ENCODE measurements at places on chromosomes 4 and X.
A peak's percentile ranks its signal among the peaks of the same experiment; 100 is the strongest.

GRCh38 chr4:147340111-147340510, 140.8 kb upstream of the EDNRA start:
- no peak for ATAC-seq

DNA sequence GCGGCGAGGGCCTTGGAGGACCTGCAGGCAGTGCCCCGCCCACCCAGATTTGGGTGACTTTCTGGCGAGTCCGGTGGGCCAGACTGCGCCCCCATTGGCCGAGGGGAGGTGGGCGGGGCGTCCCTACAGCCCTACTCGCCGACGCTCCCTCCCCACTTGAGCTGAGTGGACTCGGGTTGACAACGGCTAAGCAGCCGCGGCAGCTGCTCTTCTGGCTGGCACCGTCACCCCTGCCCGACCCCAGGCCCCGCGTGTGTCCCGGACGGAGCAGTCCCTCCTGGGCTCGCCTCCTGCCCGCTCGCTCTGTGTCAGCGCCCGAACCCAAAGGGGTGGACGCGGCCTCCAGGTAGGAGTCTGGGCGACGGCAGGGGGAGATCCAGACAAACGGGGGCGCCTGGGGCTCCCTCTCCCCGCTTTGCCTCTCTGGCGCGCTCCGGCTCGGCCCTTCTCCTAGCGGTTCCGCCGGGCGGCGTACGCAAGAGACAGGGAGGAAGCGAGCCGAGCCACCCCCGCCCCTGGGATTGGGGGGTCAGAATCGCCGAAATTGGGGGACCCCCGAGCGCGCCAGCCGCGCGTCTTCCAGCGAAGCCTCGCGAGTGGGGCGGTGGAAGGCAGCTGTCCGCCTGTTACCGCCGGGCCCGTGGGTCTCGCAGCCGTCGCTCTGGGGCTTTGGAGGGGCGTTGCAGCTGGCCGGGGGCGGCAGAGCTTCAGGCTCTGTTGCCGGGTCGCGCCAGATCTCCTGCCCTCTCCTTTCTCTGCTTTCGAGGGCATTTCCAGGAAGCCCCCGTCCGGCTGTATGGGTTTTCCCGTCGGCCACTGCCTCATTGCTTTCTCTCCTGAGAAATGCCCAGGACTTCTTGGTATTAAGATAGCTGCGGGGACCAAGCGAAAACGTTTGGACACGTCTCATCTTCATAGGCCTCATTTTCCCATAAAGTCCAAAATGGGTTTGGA, 46.3 kb downstream of the STARD8 start:
- ATAC-seq, result peak; percentile 17

DNA sequence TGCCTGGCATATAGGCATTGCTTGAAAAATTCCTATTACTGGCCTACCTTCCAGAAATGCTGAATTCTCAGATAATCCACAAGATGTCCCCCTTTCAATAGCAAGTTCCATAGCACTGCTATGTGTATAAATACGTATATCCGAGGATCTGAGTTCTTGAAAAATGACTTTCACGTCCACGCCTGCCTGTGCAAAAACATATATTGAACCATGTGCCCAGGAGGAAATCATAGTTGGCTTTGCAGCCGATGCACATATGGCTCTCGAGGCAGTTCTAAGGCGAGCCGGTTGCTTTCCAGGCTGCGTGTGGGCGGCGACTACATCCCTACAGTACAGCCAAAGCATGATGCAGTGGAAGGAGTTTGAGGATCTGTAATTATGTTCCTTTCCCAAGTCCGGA, 55.4 kb upstream of the ESX1 start:
- ATAC-seq, result no peak

- no peak for ATAC-seq
Measured at GRCh38 chr4:123248085-123248659, 148.4 kb upstream of the SPRY1 start.

GRCh38 chrX:9390693-9391368, 74.0 kb upstream of the TBL1X start:
- ATAC-seq, result no peak

DNA sequence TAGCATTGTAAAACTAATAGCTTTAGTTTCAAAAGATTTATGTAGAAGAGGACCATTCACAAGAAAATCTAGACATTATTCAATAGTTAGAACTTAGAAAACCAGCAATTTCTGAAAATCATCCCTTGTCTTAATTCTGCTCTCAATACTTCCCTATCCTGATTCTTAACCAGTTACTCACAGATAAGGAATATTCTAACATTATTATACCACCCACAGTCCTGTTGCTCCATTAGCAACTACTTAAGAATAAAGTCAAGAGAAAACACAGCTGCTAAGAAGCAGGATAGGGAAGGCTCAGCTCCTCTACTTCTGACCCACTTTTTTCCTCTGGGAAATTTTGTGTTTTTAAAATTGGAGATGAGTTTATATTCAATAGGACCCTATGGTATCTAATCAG, 47.7 kb downstream of the PHKA1 start:
- no peak for ATAC-seq

- no peak for ATAC-seq
Measured at GRCh38 chr4:26139310-26139924, 181.4 kb upstream of the RBPJ start.

GRCh38 chr4:77220828-77221613, 64.0 kb downstream of the CCNG2 start:
- ATAC-seq, result no peak

DNA sequence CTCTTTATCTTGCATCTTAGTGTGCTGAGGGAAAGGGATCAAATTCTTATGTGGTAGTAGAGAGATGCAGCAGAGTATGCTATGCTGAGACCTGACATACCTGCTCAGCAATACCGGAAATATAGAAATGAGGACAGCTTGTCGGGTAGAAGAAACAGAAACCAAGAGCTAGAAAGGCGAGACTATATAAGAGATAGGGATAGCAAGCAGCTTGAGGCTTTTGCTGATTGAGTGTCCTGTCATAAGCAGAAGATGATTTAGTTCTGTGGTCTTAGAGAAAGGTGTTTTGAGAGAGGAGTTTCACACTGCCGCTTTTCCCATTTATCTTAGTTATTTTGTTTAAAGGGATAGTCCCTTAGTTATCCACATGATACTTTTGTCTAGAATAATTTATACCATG, 31.7 kb downstream of the USP9X start:
- peak; percentile 77 for ATAC-seq

GRCh38 chr4:156771171-156771837, 200.3 kb downstream of the PDGFC start:
- no peak for ATAC-seq

- no peak for ATAC-seq
Measured at GRCh38 chr4:143386812-143387211, 50.1 kb downstream of the GAB1 start.

GRCh38 chr4:105758958-105759357, 50.4 kb downstream of the GSTCD start:
- ATAC-seq, result no peak

All from activated CD4-positive, CD25-positive, alpha-beta regulatory T cell treated with anti-CD3 and anti-CD28 coated beads, Interleukin-2, amount 50 U/mL, for 24 hours (primary cell).